Thyroid gland (tissue), 4 donors: ENCODE measurements at places on chromosomes 11 and 22. TPM values are rescaled to one million over a fixed set of nuclear protein-coding genes. Genes with fewer than 3 reads are reported as not detected.

- H3K27ac ChIP-seq: peak overlapping the region; percentile 94
- peaks cover 29% of the 10 kb centered on the region for H3K4me1 ChIP-seq
- peaks cover 8% of the 10 kb centered on the region for H3K36me3 ChIP-seq
- DNase-seq: no peak
- H3K4me3 ChIP-seq: no peak overlapping the region
- H3K27me3 ChIP-seq: no peaks in the 10 kb centered on the region
Measured at GRCh38 chr11:2999464-2999998, 7.4 kb upstream of the NAP1L4 start.

GRCh38 chr11:72349616-72350218 is 84.6 kb downstream of the CLPB start:
- no peaks in the 10 kb centered on the region for H3K36me3 ChIP-seq
- no peak overlapping the region for H3K27ac ChIP-seq
- H3K27me3 ChIP-seq: no peaks in the 10 kb centered on the region
- peaks cover 3% of the 10 kb centered on the region for H3K4me1 ChIP-seq
- DNase-seq: no peak

- no peaks in the 10 kb centered on the region for H3K27me3 ChIP-seq
- H3K27ac ChIP-seq: no peak overlapping the region
- no peaks in the 10 kb centered on the region for H3K36me3 ChIP-seq
- no peak overlapping the region for H3K4me3 ChIP-seq
Measured at GRCh38 chr11:107177106-107177477, 158.8 kb upstream of the GUCY1A2 start.

DNA sequence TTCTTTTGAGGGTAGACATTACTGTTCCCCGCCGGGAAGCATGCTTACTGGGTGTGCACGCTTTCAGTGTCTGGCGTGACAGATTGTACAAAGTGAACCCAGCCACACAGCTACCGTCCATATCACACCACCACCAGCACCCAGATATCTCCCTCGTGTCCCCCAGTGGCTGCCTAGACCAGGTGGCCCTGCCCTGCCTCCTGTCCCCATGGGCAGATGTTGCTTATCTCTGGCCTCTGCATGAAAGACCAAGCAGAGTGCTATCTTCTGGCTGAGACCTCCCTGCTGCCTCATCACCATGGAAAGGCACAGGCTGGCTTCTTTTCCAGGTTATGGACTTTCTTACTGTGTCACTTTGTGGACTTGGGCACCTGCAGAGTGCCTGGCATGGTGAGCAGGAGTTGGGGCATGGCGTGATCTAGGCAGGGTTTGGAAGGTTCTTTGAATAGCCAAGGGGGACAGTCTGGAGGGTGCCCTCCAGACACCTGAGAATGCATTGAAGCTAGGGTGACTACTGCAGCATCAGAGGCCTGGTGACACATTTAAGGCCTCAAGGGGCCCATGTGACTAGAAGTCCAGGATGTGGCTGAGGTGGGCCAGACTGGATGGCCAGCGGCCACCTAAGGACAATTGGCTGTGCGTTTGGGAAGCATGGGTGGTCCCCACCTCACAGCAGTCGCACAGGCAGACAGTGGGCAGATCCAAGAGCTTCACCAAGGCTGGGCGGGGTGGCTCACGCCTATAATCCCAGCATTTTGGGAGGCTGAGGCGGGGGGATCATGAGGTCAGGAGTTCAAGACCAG is 4.7 kb downstream of the TANGO2 start:
- no peak overlapping the region for H3K4me3 ChIP-seq
- no peak for DNase-seq
- no peak overlapping the region for H3K27ac ChIP-seq

GRCh38 chr11:67410369-67410831 is 5.1 kb upstream of the CARNS1 start:
- no peaks in the 10 kb centered on the region for H3K27me3 ChIP-seq
- H3K4me1 ChIP-seq: peaks cover 38% of the 10 kb centered on the region

- DNase-seq: no peak
- no peak within 1 kb of the TSS for H3K4me3 ChIP-seq
- peaks cover 5% of the 10 kb centered on the region for H3K27me3 ChIP-seq
- peaks cover 32% of the 10 kb centered on the region for H3K36me3 ChIP-seq
- H3K4me1 ChIP-seq: no peaks in the 10 kb centered on the region
Measured at GRCh38 chr11:47586098-47586855, at the start of gene FAM180B. Gene FAM180B, plus strand, starts transcription at chr11:47586678. Its CDS starts 91 bp downstream, at chr11:47586769.

DNA sequence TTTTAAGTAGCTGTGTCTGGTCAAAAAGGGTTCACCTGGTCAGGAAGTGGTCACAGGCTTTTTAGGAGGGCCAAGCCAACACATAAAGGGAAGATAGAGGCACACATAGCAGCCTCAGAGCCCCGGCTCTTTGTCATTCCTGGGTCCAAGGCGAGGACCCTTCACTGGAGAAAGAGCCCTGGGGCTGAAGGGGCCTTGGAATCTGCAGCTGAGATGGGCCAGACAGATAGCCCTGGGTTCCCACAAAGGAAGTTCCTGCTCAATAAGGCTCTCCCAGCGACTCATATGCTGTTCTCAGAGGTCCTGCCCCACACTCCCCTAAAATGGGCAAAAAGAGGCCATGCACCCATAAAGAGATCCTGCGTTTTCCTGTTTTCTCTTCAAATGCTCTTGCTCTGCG is 77.7 kb downstream of the LINC01488 start:
- no peak overlapping the region for H3K27ac ChIP-seq
- H3K36me3 ChIP-seq: no peaks in the 10 kb centered on the region
- no peaks in the 10 kb centered on the region for H3K4me1 ChIP-seq
- H3K27me3 ChIP-seq: no peaks in the 10 kb centered on the region

DNA sequence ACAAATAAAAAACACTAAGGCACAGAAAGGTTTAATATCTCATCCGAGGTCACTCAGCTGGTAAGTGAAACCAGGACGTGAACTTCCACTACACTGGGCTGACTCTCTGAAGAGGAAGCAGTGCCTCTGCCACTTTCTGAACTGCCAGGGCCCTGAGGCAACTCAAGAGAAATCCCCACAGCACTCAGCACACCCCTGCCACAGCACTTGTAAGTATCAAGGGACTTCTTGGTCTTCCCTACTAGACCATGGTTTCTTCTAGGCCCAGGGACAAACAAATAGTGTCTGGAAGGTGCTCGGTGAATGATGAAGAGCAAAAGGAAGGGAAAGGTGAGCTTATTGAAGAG is 49.7 kb downstream of the RPL27A start:
- no peak overlapping the region for H3K4me3 ChIP-seq
- peak overlapping the region; percentile 83 for H3K27ac ChIP-seq
- H3K36me3 ChIP-seq: no peaks in the 10 kb centered on the region
- peak; percentile 16 for DNase-seq
- no peaks in the 10 kb centered on the region for H3K27me3 ChIP-seq

- H3K27ac ChIP-seq: no peak overlapping the region
- H3K36me3 ChIP-seq: no peaks in the 10 kb centered on the region
- no peak overlapping the region for H3K4me3 ChIP-seq
- H3K4me1 ChIP-seq: no peaks in the 10 kb centered on the region
Measured at GRCh38 chr11:36840378-36840777, 242.3 kb upstream of the RAG2 start.

DNA sequence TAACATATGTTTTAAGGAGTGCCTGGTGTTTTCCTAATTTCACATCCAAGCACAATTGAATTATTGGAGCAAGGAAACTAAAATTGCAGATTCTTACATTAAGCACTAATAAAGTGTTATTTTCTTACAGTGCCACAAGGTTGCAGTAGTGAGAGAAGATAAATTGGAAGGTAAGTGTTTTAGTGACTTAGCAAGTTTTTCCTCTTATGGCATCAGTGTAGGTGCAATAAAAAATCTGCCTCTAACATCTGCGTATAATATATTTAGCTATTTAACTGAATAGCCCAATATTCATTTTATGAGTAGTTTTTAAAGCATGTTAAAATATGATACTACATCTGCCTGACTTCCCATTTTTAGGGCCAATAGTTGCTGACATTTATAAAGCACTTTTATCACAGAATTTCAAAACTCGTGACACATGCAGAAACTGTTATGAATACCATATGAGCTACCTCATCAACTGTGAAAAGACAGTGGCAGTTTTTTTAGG is 19.0 kb downstream of the POLD3 start:
- no peak overlapping the region for H3K27ac ChIP-seq
- H3K4me1 ChIP-seq: no peaks in the 10 kb centered on the region
- no peak for DNase-seq
- H3K4me3 ChIP-seq: no peak overlapping the region
- peaks cover 16% of the 10 kb centered on the region for H3K36me3 ChIP-seq
- H3K27me3 ChIP-seq: no peaks in the 10 kb centered on the region

DNA sequence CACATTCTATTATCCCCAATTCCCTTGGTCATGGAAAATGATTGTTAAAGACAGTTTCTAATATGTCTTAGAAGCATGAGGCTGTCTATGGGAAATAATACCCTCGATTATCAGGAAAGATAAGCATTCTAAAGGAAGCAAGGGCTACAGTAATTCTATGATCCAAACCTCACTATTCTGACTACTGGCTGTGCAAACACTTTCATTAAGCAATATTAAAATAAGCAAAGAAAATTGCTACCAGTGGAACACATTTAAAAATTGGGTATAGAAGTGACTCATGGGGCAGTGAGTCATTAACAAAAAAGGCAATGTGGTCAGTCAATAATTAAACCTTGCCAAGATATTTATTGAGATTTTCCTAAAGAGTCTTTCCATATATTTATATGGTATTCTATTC is 1415.2 kb upstream of the TENM4 start:
- H3K27ac ChIP-seq: no peak overlapping the region
- H3K27me3 ChIP-seq: no peaks in the 10 kb centered on the region
- H3K36me3 ChIP-seq: no peaks in the 10 kb centered on the region
- DNase-seq: no peak

GRCh38 chr22:45475851-45476514 is 26.7 kb upstream of the FBLN1 start:
- H3K27ac ChIP-seq: no peak overlapping the region
- H3K4me1 ChIP-seq: peaks cover 30% of the 10 kb centered on the region
- no peak for DNase-seq
- H3K4me3 ChIP-seq: no peak overlapping the region

GRCh38 chr22:26460202-26460601 is 23.4 kb downstream of the HPS4 start:
- H3K27ac ChIP-seq: no peak overlapping the region
- no peaks in the 10 kb centered on the region for H3K4me1 ChIP-seq
- peaks cover 28% of the 10 kb centered on the region for H3K36me3 ChIP-seq
- DNase-seq: no peak

- H3K36me3 ChIP-seq: no peaks in the 10 kb centered on the region
- no peak overlapping the region for H3K27ac ChIP-seq
- no peak for DNase-seq
- H3K27me3 ChIP-seq: no peaks in the 10 kb centered on the region
Measured at GRCh38 chr11:428295-428694, 13.5 kb upstream of the SIGIRR start.

DNA sequence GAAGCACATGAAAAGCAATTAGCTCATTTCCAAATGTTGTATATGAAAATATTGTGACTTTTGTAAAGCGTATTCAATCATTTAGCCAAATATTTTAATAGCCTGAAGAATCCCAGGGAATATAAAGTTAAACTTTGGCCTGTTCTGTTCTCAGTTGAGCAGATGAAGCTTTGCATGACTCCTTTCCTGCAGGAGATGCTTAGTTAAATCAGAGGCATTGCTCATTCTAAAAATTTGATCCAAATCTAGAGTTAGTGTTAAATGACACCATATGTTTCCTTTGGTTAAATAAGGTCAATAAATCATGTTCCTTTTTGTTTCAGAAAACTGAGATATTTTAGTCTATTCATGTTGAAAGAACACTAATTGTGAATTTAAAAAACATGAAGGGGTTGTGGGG is 51.2 kb upstream of the BIRC3 start:
- H3K27ac ChIP-seq: no peak overlapping the region
- H3K4me3 ChIP-seq: no peak overlapping the region
- H3K4me1 ChIP-seq: peaks cover 4% of the 10 kb centered on the region
- DNase-seq: no peak

DNA sequence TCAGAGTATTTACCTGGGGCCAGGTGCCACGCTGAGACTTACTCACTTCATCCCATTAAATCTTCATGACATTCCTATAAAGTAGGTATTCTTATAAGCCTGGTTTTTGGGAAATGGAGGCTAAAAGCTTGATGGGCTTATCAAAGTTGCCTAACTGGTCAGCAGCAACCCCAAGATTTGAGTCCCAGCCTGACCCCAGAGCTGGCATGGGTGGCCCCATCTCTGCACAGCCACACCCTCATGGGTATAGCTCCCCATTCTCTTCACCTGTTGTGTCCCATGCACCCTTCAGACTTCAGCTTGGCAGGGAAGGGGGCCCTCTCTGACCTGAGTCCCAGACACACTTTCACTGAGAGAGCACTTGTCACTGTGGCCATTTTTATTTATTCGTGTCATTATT is 37.4 kb upstream of the TP53I11 start:
- H3K4me1 ChIP-seq: no peaks in the 10 kb centered on the region
- no peaks in the 10 kb centered on the region for H3K27me3 ChIP-seq
- no peak overlapping the region for H3K27ac ChIP-seq

DNA sequence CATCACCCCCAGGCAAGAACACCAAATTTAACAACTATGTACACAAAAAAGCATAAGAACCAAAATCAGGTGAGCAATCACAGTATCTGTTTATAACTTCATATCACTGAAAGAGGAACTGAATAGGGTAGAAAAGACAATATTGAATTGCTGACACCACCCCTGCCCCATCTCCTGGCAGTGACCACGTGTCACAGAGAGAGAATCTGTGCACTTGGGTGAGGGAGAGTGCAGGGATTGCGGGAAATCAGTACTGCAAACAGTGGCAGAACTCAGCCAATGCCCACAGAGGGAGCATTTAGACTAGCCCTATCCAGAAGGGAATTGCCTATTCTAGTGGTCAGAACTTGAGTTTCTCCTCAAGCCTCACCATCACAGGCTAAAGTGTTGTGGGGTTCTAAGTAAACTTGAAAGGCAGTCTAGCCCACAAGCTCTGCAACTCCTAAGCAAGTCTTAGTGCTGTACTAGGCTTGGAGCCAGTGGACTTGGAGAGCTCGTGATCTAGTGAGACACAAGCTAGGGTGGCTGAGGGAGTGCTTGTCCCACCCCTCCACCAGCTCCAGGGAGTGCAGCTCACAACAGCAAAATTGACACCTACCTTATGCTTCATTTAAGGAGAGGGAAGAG is 82.8 kb upstream of the PTH start:
- no peak overlapping the region for H3K27ac ChIP-seq
- DNase-seq: no peak
- no peak overlapping the region for H3K4me3 ChIP-seq
- no peaks in the 10 kb centered on the region for H3K4me1 ChIP-seq

Gene TECTA
- total RNA-seq: 1.3 TPM

Gene GPHA2
- total RNA-seq: 0.94 TPM

Gene KRTAP5-11
- total RNA-seq: not detected

Gene CTSF
- total RNA-seq: 79.1 TPM

Gene SLC17A6
- total RNA-seq: not detected

Gene GAS2L1
- 15.5 TPM for total RNA-seq

Gene HIPK3
- total RNA-seq: 156 TPM

Gene CD3D
- total RNA-seq: not detected

Gene MGAT3
- total RNA-seq: 0.73 TPM

Gene C11orf21
- total RNA-seq: 0.27 TPM

Gene SAMM50
- 32.1 TPM for total RNA-seq

Gene DEUP1
- 0.78 TPM for total RNA-seq

Gene ACR
- total RNA-seq: not detected

Gene PGA5
- total RNA-seq: 1.4 TPM
